Femur (tissue), 1 donor: ENCODE measurements at places on chromosomes 5 and 9.

GRCh38 chr5:10539687-10539998, 24.2 kb upstream of the ANKRD33B start:
- no peak for DNase-seq

GRCh38 chr5:68261569-68262065, 46.1 kb downstream of the PIK3R1 start:
- no peak for DNase-seq

GRCh38 chr9:107299437-107299836, 16.4 kb downstream of the RAD23B start:
- no peak for DNase-seq

GRCh38 chr9:98763986-98764745, 32.2 kb downstream of the ANKS6 start:
- DNase-seq: no peak

GRCh38 chr5:132065351-132065937, 5.0 kb downstream of the IL3 start:
- peak; percentile 58 for DNase-seq

- DNase-seq: peak; percentile 15
Measured at GRCh38 chr9:69975681-69976080, 68.0 kb upstream of the MAMDC2 start.

- peak; percentile 84 for DNase-seq
Measured at GRCh38 chr9:132768932-132769905, 99.0 kb downstream of the GTF3C4 start.

DNA sequence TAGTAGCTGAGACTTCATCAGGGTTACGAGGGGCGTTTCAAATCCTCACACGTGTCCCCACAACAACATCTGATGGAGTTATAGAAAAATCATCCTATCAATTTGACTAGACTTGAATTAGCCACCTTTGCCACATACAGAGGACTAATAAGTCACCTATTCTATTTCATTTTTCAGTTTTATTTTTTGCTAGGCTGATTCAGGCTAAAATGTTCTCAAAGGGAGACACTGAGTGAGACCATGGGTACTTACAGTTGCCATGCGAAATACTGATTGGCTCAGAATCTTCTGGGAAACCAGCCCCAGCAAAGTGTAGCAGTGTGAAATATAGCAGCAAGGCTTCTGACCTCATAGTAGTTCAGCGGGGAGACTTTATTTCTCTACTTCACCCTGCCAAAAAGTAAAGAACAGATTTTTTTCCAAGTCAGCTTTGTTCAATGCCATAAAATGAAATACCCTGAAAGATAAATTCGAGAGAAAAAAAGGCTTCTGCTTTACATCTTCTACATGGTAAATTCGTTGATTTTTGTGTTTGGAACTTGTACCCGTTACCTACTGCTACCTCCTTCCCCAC, 69.9 kb downstream of the SEMA6A start:
- DNase-seq: no peak

DNA sequence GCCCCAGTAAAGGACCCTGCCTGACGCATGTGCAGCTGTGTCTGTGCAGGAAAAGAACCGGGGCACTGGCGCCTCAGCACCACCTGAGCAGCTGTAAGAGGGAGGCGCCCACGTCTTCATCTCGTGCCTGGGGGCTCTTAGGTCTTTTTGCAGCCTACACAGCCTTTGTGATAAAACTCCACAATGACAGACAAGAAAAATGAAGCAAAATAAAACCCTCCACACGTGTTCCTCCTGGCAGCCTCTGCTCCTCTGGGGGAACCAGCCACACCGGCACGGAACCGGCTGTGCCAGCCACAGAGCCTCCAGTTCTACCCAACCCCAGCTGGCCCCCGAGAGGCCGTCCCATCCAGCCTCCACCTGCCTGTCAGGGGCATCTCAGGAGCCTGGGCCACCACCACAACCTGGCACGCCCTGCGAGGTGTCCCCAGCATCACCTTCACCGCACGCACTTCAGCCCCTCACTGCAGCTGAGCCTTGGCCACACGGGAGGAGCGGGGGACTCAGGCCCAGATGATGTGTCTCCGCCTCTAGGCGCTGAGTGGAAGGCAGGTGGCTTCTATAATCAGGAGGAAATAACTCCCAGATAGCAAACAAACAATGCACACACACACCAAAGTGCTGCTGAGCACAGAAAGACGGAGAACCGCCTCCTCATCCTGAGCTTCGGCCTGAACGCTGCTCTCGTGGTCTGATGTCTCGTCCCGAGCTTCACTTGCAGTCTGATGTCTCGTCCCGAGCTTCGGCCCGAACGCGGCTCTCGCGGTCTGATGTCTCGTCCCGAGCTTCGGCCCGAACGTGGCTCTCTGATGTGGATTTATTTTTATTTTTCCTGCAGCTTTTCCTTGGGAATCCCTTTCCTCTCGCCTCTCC, 28.6 kb upstream of the NSMF start:
- no peak for DNase-seq

DNA sequence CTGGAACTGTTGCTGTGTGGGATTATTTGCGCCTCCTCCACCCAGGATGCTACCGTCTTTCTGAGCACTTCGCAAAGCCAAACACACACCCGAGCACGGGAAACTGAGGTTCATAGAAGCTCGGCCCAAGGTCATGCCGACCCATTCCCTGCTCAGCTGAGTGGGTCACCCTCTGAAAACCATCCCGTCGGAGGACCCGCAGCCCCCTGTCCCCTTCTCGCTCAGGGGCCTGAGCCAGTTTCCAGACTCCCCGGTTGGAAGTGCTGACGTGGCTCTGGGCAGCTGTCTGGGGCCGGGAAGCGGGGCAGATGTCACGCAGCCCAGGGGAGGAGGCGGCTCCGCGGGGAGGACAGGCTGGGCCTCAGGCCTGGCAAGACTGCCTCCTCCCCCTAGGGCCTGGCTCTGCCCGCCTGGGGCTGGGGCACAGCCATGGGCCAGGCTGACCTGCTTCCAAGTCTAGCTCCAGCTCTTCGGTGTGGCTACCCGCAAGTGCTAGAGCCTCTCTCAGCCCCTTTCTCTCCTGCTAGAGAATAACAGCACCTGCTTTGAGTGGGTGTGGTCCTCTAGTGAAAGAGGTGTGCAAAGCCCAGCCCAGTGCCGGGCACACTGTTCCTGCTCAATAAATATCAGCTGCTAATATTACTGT, 9.9 kb upstream of the CXXC5 start:
- peak; percentile 92 for DNase-seq

DNA sequence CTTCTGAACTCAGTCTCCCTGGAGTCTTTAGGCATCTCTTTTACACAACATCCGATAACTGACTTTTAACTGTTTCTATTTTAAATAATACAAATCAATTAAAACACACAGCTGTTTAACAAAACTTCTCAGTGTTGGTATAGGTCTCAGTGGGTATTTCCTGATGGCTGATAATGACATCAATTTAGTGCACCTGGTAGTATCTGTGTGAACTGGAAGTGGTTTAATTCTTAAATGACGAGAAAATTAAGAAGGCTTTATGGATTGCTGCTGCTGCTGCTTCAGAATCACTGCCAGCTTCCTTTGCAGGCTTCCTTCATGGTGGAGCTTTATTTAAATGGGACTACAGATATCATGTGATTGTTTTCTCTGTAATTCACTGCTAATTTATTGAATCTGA, 92.3 kb downstream of the RPS23 start:
- no peak for DNase-seq

DNA sequence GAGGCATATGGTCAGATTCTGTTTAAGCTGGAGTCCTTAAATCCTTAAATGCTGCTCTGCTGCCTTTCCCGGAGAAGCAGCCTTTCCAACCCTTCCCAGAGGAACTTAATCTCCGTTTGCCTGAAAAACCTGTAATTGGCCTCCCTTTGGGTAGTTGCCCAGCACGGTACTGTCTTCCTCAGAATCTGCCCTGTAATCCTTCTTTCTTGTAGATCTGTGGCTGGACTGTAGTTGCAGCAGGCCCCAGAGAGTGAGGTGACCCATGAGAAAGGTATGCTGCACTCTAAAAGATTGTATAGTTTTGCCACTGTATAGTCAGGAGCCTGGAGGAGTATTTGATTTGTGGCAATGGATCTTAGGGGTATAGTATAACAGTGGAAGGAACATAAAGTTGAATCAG, 11.7 kb downstream of the SPIN1 start:
- peak; percentile 30 for DNase-seq

GRCh38 chr9:123063177-123063598, 29.7 kb downstream of the GPR21 start:
- DNase-seq: no peak

GRCh38 chr9:121963528-121963995, 129.5 kb downstream of the TTLL11 start:
- DNase-seq: no peak

- DNase-seq: no peak
Measured at GRCh38 chr9:98327249-98327561, 71.8 kb upstream of the TBC1D2 start.

DNA sequence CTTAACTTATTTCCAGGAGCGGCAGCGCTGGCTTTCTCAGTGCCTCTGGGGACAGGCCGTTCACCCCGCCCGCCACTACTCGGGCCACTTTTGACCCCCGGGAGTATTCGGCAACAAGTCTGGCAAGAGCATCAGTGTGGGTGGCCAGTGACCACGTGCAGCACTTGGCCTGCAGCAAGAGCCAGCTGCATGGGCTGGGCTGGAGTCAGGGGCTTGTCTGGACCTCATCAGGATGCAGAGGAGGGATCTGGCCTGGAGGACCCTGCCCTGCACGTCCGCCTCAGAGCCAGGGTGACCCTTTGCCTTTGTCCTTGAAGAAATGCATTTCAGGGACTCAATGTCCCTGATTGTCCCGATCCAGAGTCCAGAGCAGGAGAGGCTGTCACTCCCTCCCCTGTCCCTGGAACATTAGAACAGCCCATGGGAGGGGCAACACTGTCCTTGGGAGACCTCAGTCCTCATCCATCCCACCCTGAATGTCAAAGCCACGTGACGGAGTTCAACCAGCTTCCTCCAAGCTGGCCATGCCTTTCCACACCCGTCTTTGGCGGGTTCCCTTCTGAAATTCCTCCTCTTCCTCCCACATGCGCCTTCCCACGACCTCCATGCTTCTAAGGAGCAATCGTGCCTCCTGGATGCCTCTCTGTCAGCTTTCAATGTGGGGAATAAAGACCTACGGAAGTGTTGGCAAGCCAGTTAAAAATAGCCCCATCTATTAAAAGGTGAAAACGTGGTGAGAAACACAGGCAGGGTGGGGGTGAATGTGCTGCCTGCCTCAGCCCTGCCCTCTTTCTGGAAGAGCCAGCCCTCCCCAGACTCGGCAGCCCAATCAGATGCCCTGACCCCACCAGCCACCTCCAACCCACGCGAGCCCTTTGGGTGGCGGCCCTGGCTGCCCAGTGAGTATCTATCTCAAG, 99.0 kb downstream of the OLFM1 start:
- DNase-seq: peak; percentile 34

DNA sequence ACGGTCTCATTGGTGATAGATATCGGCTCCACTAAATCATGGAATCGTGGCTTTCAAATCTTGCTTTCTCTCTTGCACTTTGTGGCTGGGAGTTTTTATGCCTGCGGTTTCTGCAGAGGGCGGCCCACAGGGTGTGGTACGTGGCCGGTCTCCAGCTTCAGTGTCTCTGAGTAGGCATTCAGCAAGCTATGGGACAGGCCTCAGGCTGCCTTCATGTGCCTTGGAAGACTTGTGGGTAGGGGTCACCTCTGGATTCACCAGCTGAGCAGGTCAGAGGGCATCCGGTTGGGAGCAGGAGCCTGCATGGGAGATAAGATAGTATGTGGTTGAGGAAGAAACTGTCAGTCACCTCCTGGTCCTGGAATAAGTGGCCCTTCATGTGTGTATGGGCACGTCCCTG, 47.7 kb downstream of the AMBP start:
- peak; percentile 47 for DNase-seq

GRCh38 chr9:78572266-78572665, 275.3 kb downstream of the PSAT1 start:
- no peak for DNase-seq

- DNase-seq: no peak
Measured at GRCh38 chr5:170078458-170078857, 27.2 kb upstream of the FOXI1 start.

DNA sequence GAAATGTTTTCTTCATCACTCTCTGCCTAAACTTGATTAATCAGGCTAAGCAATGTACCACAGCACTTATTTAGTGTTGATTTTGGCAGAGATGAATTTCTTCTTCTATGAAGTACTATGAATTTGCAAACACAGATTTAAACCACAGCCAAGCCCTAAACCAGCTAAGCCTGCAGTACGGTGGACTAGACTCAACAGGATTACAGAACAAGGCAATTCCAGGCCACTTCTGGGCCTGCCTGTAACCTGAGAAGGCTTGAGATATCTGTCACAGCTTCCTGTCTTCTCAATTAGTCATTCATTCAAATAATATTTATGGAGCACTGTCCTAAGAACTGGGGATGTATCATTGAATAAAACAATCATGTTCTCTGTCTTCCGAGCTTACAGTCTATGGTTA, 32.4 kb upstream of the CAST start:
- no peak for DNase-seq

- DNase-seq: peak; percentile 77
Measured at GRCh38 chr5:9653811-9654210, 23.7 kb upstream of the TAS2R1 start.

- no peak for DNase-seq
Measured at GRCh38 chr5:170109059-170110031, 3.6 kb downstream of the FOXI1 start.

- no peak for DNase-seq
Measured at GRCh38 chr5:118220556-118221195, 767.7 kb downstream of the DTWD2 start.

DNA sequence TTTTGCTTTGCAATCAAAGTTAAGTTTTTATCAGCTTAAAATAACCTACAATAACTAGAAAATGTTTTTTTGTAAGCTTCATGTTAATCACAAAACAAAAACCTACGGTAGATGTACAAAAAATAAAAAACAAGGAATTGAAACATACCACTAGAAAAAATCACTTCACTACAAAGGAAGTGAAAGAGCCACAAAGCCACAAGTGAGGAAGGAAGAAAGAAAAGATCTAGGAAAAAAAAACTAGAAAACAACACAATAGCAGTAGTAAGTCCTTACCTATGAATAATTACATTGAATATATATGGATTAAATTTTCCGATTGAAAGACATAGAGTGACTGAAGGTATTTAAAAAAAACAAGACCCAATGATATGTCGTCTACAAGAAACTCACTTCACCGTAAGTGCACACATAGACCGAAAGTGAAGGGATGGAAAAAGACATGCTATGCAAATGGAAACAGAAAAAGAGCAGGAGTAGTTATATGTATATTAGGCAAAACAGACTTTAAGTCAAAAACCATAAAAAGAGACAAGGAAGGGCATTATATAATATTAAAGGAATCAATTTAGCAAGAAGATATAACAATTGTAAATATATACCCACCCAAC, 13.4 kb upstream of the ZDHHC21 start:
- no peak for DNase-seq
